Heart left ventricle (tissue), 16 donors: ENCODE measurements at places on chromosomes 12 and 14.

GRCh38 chr12:95838125-95838524 lies 20.6 kb upstream of the SNRPF start:
- no peak for DNase-seq

GRCh38 chr12:70005864-70006618 lies 181.0 kb downstream of the MYRFL start:
- no peak for DNase-seq

GRCh38 chr14:104117341-104118005 lies 20.9 kb upstream of the KIF26A start:
- peak; percentile 13 for DNase-seq

- DNase-seq: no peak
Measured at GRCh38 chr14:28676479-28676878, 90.1 kb upstream of the FOXG1 start.

DNA sequence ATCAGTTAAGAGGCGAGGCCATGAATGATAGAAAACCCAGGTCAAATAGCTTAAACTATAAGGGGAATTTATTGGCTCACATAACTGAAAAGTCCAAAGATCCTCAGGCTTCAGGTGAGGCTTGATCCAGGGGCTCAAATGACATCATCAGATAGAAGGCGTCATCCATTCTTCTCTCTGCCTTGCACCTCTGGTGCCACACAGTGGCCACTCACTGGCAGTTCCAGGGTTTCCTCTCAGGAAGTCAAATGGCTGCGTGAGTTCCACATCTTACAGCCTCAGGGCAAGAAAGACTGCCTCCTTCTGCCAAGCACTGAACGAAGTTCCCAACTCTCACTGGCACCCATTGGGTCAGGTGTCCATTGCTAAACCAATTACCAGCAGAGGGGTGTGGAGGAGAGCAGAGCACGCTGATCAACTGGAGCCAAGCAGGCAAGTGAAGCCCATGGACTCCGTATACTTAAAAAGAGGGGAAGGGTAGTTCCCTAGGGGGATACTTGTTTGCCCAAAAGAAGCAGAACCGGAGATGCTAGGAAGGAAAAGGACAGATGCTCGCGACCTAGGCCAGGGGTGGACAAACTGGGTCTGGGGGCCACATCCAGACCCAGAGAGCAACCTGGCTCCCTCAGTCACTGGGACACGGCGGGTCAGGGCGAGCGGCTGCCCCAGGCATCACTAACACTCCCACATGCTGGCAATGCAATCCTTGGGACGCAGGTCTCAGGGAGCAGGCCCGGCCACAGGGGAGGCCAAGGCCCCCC lies 69.3 kb downstream of the SERPINA3 start:
- DNase-seq: no peak

- DNase-seq: no peak
Measured at GRCh38 chr12:8991371-8992345, 2.3 kb downstream of the KLRG1 start.

DNA sequence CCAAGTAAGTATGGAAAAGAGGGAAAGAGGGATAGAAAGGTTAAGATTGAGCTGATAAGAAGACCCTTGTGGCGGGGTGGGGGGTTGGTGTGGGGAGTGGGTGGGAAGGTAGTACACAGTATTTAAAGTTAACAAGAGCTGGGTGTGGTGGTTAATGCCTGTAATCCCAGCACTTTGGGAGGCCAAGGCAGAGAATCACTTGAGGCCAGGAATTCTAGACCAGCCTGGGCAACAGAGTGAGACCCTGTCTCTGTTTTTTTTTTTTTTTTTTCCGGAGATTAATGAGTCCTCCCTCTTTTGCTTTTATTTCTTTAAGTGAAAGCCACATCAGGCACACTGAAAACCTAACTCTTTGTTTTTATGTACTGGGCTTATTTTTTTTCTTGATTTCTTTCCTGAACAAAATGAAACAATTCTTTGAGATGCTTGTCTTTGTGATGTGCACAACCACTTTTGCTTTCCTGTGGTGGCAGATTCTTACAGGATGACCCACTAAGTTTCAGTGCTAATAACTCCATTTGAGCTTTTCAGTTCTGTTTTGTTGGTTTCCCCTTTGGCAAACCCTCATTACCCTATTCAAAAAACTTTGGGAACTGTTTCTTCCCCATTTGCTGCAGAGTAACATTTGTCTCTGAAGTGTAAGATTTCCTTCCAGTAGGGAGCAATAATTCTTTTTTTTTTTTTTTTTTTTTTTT lies 54.8 kb downstream of the WNK1 start:
- no peak for DNase-seq

DNA sequence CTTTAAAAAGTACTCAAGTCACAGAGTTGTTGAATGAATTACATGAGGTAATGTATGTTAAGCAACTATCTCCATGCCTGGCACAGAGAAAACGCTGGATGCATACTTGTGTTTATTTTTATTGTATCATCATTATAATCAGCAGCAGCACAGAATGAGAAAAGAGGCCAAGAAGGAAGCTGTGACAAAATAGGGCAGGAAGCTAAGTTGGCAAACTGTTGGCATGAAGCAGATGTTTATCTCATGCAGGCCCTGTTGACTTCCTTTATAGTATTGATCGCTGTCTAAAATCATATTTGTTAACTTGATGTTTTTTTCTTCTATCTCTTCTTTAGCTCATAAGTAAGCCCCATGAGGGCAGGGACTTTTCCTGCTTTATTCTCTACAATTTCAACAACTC lies 466.6 kb downstream of the TRHDE start:
- no peak for DNase-seq

GRCh38 chr12:47811581-47812484 lies 7.9 kb downstream of the HDAC7 start:
- peak; percentile 79 for DNase-seq
